Aorta (tissue), 5 donors: ENCODE measurements at places on chromosomes 11 and 22. TPM values are rescaled to one million over a fixed set of nuclear protein-coding genes. Genes with fewer than 3 reads are reported as not detected.

- no peak for DNase-seq
Measured at GRCh38 chr11:67634366-67635230, 4.9 kb upstream of the NUDT8 start.

GRCh38 chr11:35157814-35158700 is 19.1 kb downstream of the CD44 start:
- DNase-seq = no peak

The OR8D1 gene
- not detected for total RNA-seq

The TSSC4 gene
- total RNA-seq = 35.2 TPM

GRCh38 chr22:32079130-32080089 is 36.3 kb downstream of the SLC5A1 start:
- DNase-seq = no peak

GRCh38 chr22:47084226-47084625 is 321.8 kb downstream of the TBC1D22A start:
- no peak for DNase-seq

The MRGPRF gene
- 75.7 TPM for total RNA-seq

DNA sequence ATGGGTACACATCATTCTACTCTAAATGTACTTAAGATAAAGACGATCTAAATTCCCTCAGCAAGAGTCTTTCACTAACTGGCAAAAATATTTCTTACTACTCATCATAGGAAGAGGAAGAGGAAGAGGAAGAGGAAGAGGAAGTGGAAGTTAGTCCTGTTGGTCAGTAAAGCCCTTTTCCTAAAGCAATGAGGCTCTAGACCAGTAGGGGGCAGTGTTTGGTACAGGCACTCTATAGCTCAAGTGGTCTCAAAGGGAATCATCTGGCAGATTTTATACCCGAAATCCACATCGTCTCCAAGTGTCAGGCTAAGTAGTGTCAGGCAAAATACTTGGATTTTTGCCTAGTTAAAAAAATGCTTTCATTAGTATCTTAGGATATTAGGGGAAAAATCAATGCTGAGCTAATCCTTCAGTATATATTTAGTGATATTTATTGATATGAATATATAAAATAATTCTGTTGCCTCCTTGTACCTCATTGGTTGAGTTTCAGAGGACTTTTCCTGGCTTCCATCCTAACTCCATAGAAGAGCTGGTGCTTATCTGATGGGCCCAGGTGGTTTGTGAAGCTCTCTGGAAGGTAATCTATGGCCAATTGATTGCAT is 7.7 kb downstream of the BLID start:
- no peak for DNase-seq

DNA sequence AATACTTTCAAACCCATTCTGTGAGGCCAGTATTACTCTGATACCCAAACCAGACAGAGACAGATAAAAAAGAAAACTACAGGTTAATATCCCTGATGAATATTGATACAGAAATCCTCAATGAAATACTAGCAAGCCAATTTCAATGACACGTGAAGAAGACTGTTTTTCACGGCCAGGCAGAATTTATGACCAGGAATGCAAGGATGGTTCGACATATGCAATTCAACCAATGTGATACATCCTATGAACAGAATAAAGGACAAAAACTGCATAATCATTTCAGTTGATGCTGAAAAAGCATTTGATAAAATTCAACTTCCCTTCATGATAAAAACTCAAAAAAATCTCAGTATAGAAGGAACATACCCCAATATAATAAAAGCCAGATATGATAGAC is 44.5 kb downstream of the SLC22A24 start:
- no peak for DNase-seq

The GDPD4 gene
- not detected for total RNA-seq

DNA sequence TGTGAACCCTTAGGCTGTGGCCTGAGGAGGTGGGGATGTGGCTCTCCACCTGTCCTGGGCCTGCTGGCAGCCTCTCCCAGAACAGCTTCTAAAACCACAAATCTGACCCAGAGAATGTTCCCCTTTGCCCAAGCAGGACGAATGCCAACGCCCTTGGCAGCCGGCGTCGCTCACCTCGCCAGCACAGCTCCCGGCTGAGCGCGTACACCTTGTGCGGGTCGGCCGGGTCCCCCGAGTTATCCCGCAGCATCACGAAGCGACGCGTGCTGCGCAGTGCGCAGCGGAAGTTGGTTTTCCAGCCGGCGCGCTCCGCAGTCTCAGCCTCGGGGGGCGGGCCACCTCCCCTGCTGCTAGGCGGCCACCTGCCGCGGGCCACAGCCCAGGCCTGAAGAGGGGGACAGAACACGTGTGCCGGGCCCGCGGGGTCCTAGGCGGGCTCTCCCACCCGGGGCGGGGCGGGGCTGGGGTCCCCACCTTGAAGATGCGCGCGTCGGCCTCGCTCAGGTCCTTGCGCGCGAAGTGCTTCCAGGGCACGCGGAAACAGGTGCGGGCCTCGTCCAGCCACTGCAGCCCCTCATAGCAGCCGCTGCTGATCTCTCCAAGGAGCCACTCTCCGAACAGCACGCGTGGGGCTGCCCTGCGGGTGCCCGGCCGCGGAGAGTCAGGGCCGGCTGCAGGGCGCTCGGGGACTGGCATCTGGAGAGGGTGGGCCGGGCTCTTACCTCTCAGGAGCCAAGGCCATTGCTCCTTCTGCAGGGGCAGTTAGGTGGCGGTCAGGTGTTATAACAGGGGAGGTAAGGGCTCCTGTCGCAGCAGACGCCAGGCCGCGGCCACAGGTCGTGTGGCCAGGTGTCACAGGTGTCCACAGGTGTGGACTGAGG is 887 bp downstream of the IRF7 start:
- DNase-seq = no peak

The POGLUT3 gene
- 49.0 TPM for total RNA-seq

- no peak for DNase-seq
Measured at GRCh38 chr11:12137005-12137690, 26.8 kb downstream of the MICAL2 start.

DNA sequence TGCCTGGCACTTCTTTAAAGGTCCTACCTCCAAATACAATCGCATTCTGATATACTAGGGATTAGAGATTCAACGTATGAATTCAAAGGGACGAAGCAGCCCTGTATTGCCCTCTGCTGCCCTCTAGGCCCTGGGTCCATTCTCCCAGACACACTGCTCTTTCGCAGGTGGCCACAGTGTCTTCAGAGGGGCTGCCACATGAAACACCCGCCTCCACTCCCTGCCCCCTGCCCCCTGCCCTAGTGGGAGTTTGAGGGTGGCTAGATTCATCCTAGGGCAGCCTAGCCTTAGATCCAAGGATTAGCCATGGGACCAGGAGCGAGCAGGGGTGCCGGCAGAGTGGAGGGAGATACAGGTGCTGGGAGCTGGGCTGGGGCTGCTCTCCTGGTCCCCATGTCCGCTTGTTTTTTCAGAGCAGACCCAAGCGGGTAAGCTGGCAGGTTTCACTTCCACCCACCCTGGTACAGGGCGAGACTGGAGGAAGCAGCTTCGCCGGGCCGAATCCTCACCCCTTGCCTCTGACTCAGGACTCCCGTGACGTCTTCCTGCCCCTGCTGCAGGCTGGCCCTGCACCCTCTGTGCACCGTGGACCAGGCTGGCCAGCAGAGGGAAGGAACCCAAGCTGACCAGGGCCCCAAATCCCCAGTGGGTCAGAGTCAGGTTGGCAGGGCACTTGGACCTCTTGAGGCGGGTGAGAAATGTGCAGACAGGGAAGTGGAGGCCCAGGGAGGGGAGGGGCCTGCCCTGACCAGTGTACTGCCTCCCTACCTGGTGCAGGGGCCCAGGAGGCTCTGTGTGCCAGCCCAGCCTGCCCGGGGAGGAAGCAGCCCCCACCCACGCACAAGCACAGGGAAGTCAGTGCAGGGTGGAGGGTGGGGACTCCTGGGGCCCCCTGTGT is 28.4 kb upstream of the HMOX1 start:
- peak; percentile 95 for DNase-seq

- DNase-seq = no peak
Measured at GRCh38 chr11:76714493-76714892, 43.9 kb upstream of the LRRC32 start.

The KCNQ1OT1 gene
- 2.3 TPM for total RNA-seq

The JOSD1 gene
- total RNA-seq = 54.7 TPM
